GM23338 (cell line): ENCODE measurements at places on chromosomes 4 and X. TPM values are rescaled to one million over a fixed set of nuclear protein-coding genes. Genes with fewer than 3 reads are reported as not detected.
A peak's percentile ranks its signal among the peaks of the same experiment; 100 is the strongest.

GRCh38 chr4:104719539-104720230 lies 225.0 kb upstream of the CXXC4 start:
- DNase-seq, result no peak

- no peak for DNase-seq
These were observed 55.6 kb upstream of the RBM47 start for GRCh38 chr4:40685300-40685699.

GRCh38 chr4:88957570-88957969 lies 99.4 kb downstream of the FAM13A start:
- DNase-seq, result no peak

- no peak for DNase-seq
These were observed 32.5 kb upstream of the DDX3X start for GRCh38 chrX:41301438-41301824.

DNA sequence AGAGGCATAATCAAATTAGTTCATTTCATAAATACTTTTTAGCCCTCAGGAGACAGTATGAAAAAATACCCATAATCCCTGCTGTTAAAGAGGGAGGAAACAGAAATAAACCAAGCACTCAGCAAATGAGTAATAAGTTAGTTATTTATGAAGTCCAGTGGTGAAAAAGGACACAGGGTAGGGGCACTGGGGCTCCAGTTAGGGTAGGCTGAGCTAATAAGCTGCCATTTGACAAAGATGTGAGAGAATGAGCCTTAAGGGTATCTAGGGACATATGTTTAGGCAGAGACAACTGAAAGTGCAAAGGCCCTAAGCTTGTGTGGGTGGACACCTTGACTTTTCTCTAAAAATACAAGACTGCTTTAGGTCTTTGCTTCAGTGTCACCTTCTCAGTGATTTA lies 94.4 kb downstream of the IL15 start:
- DNase-seq, result no peak

GC gene
- total RNA-seq, result 0.21 TPM in 1 of 2 replicates, not detected in the other

YY2 gene
- total RNA-seq, result 1.3 and 1.6 TPM in 2 replicates

GRCh38 chrX:10395179-10395578 lies 225.2 kb downstream of the MID1 start:
- no peak for DNase-seq

YIPF7 gene
- total RNA-seq, result not detected in 2 replicates

DNA sequence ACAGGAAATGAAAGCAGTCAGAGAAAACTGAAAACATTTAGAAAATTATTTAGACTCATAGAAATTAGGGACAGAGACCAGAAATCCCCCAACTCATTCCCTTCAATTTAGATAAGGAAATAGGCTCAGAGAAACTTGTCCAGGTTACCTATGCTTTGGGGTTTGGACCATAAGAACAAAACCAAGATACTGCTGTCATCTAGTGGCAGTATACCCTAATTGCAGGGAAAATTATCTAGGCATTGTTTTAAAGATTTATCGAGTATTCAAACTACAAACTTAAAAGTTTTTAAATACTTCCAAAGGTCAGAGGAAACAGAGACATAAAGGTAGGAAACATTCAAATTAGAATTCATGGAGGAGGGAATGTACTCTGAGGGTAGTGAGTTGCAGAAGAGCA lies 67.0 kb upstream of the KLHL13 start:
- DNase-seq, result peak; percentile 45

TLL1 gene
- total RNA-seq, result 0.39 and 2.4 TPM in 2 replicates

ZFP42 gene
- 111 and 124 TPM in 2 replicates for total RNA-seq

GLRA3 gene
- 0.03 TPM in 1 of 2 replicates, not detected in the other for total RNA-seq

GRCh38 chr4:137203601-137204000 lies 328.7 kb downstream of the PCDH18 start:
- no peak for DNase-seq

GRCh38 chrX:16212436-16212835 lies 45.2 kb downstream of the MAGEB17 start:
- DNase-seq, result peak; percentile 21

DNA sequence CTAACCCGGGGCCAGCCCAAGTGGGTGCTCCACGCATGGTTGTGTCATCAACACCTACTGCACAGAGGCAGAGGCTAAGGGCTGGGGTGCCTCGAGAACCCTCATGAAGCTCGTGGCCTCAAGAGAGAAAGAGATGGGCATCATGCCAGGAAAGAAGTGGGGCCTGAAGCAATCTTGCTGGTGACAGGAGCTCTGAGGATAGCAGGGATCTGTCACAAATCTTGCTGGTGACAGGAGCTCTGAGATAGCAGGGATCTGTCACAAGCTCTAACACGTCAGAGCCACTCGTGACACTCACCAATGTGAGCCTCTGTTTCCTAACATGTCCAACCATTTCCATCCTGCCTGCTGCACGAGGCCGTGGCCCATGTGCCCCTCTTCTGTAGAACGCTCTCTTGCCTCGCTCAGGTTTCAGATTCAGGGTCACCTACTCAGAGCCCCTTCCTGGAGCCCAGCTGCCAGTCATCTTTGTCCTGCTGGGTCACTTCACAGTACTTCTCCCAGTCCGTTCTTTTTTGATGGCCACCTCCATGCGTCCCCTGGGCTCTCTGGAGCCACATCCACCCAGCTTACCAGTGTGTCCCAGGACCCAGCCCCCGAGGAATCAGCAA lies 21.1 kb downstream of the PNMA6E start:
- no peak for DNase-seq

IRS4 gene
- 14.9 and 15.2 TPM in 2 replicates for total RNA-seq

GRCh38 chr4:13543839-13544605 lies at the start of gene NKX3-2:
TSS of gene NKX3-2 (minus strand) at chr4:13544508. CDS start at chr4:13544414, 94 bp downstream.
- DNase-seq, result peak; percentile 70

GRCh38 chrX:131792356-131792749 lies 230.7 kb upstream of the STK26 start:
- DNase-seq, result no peak

DNA sequence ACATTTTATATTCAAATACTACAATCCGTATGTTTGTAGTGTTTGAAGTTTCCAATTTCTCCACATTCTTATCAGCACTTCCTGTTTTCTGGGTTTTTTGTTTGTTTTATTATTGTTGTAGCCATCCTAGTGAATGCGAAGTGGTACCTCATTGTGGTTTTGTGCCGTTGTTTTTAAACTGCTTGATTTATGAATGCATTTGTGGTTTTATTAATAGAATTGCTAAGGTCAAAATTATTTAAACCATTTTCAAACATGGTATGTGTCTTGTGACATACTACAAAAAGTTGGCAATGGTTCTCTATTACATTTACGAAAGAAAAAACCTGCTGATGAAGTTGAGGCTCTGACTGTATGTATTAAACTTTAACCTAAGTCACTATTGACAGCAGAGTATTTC lies 780.0 kb upstream of the MAGEB2 start:
- DNase-seq, result no peak

DNA sequence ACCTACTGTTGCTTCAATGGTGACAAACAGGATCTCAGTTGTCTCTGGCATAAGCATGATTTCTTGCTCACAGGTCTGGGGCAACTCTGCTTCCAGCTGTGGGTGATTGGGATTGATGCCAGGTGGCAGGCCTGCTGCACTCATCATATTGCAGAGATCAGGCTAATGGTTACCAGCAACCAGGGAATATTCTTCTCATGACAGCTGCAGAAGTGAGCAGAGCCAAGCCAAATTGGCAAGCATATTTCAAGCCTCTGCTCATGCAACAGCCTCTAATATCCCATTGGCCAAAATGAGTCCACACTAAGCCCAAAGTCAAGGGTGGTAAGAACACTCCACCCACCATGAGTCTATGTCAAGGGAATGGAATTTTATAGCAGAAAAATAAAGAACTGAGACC lies 26.7 kb upstream of the TBC1D19 start:
- DNase-seq, result no peak

EDA2R gene
- total RNA-seq, result 7.0 and 9.6 TPM in 2 replicates

SSX4 gene
- 0.19 TPM in 1 of 2 replicates, not detected in the other for total RNA-seq

BANK1 gene
- total RNA-seq, result 0.87 and 1.0 TPM in 2 replicates

- peak; percentile 95 for DNase-seq
These were observed at the start of gene GPR78 for GRCh38 chr4:8580321-8581093. TSS of gene GPR78 (plus strand) at chr4:8580392. CDS start at chr4:8580983, 591 bp downstream.

IL13RA2 gene
- total RNA-seq, result not detected in 2 replicates

GRCh38 chr4:182874797-182875345 lies 42.3 kb downstream of the DCTD start:
- no peak for DNase-seq

TLR10 gene
- total RNA-seq, result 0.14 TPM in 1 of 2 replicates, not detected in the other

- no peak for DNase-seq
These were observed 41.8 kb downstream of the BRCC3 start for GRCh38 chrX:155113097-155113496.

DNA sequence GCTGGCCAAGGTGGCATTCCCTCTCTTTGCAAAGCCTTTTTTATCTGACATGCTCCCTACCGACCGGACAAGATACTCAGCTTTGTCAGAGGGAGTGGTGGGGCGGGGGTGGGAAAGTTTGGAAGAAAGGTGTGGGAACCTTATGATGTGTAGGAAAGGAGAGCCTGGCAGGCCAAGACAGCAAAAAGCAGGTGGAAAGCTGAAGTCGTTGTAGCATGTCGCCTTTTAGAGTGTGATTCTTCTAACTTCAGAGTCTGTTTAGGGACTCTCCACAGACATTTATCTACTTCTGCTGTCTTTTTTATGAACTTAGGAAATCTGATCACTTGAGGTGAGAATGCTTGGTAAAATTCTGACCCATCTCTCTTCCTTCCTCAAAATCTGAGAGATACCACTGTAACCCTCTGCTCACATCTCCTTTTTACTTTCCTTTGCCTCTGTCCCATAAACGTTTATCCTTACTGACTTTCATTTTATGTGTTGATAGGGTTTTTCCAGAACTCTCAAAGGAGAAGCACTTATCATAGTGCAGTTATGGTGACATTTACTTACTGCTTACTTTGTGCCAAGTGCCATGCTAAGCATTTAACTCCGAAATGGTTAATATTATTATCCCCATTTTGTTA lies 8.2 kb upstream of the RUFY3 start:
- peak; percentile 38 for DNase-seq

DNA sequence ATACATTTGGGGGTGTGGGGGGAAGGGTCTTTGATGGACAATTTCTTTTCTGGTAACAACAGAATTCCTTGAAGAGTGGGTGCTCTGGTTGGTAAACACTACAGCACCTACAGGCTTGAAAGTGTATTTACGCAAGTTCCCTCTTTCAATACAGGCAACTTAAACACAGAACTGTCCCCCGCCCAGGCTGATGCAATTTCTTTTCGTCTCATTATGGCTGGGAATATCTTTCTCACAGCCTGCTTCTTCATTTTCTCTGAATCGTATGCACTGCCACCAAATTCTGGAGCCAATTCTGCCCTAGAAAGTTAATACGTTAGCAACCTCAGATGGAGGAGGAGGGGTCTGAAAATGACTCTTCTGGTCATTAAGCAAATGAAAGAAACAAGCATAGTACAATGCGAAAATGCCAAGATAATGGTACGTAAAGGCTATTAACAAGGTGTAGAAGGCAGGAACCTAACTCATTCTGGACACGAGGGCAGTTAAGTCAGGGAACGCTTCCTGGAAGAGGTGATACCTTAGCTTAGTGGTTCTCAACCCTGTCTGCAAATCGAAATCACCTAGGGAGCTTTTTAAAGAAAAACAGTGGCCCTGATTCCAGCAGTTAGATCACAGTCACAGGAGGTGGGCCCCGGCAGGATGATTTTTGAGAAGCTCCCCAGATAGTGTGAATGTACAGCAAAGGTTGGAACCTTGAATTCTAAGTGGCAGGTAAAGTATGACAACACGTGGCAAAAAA lies 1.0 kb downstream of the AGA start:
- DNase-seq, result peak; percentile 50

- no peak for DNase-seq
These were observed 153.3 kb downstream of the IL15 start for GRCh38 chr4:141789716-141790115.

FHDC1 gene
- total RNA-seq, result 21.6 and 22.8 TPM in 2 replicates

TET2 gene
- 1.8 and 2.2 TPM in 2 replicates for total RNA-seq

GRCh38 chr4:180134091-180134866 lies 2108.9 kb upstream of the TENM3 start:
- DNase-seq, result peak; percentile 30

GRCh38 chr4:5967783-5968182 lies 50.4 kb downstream of the C4orf50 start:
- DNase-seq, result peak; percentile 42

YIPF6 gene
- 34.6 and 37.1 TPM in 2 replicates for total RNA-seq

- DNase-seq, result no peak
These were observed 357.8 kb downstream of the MID1IP1 start for GRCh38 chrX:39158801-39159657.

SLC49A3 gene
- total RNA-seq, result 2.6 and 3.7 TPM in 2 replicates

DNA sequence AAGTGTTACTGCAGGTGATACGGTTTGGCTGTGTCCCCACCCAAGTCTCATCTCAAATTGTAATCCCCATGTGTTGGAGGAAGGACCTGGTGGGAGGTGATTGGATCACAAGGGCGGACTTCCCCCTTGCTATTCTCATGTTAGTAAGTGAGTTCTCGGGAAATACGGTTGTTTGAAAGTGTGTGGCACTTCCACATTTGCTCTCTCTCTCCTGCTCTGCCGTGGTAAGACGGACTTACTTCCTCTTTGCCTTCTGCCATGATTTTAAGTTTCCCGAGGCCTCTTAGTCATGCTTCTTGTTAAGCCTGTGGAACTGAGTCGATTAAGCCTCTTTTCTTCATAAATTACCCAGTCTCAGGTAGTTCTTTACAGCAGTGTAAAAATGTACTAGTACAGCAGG lies 65.2 kb upstream of the SLC7A11 start:
- DNase-seq, result no peak

CPE gene
- total RNA-seq, result 16.5 and 18.5 TPM in 2 replicates

SPANXB1 gene
- total RNA-seq, result not detected in 2 replicates

MTTP gene
- 0.14 TPM in 1 of 2 replicates, not detected in the other for total RNA-seq

DNA sequence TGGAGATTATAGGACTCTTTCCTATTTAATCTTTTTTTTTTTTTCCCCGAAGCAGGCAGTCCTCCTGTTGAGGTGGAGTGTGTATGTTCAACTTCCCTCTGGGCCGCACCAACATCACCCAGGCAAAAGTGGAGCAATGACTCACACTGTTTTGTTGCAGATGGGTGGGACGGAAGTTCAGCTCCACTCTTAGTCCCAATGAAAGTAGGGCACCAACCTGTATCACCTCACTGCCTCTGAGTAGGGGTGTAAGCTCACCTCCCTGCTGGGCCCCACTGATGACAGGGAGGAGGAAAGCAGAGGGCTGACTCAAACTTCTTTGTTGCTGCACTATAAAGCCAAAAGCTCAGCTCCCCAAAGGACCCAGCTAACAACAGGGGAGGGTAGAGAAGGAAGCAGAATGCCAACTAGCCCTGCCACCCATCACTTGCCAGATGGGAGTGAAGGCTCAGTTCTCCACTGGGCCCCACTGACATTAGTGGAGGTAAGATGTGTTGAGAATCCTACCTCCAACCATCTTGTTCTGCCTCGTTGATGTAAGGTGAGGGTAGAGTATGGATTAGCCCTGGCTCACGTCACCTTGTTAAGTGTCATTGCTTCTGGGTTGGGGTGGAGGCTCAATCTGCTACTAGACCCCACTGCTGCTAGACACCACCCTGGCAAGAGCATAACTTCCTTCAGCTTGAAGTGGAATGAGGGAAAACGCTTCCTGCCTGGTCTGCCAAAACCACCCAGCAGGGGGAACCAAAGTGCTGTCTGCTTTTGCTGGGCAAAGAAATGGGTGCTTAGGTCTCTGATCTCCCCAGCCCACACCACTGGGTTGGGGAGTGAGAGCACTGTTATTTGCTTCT lies 14.1 kb downstream of the RPS6KA3 start:
- peak; percentile 66 for DNase-seq

TRIM75 gene
- not detected in 2 replicates for total RNA-seq
